ENCODE measurements at places on chromosomes 6 and 20.

- DNase-seq, result no peak
Observed at GRCh38 chr20:32920530-32921298, 62.0 kb downstream of the EFCAB8 start.

GRCh38 chr6:105179244-105180065 lies at the start of gene POPDC3:
TSS of gene POPDC3 (minus strand) at chr6:105180014. CDS start at chr6:105161909, 18,105 bp downstream.
- no peak for DNase-seq

GRCh38 chr6:22550971-22551670 lies 18.2 kb upstream of the HDGFL1 start:
- no peak for DNase-seq

DNA sequence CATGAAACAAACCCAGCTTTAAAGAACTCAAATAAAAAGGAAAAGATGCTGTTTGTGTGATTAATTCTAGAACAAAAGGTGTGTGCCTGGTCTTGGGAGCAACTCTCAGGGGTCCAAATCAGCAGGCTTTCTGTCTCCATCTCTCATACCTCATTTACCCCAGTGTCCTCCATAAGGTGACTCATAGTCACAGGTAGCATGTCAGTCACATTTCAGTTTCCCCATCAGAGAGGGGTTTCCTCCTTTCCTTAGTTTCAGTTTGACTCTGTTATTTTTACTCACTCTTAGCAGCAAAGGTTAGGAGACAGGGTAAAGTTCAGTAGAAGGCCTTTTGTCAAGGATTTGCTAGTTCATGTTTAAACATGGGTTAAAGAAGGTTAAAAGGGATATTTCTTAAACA lies 46.2 kb downstream of the OGFRL1 start:
- DNase-seq, result no peak

DNA sequence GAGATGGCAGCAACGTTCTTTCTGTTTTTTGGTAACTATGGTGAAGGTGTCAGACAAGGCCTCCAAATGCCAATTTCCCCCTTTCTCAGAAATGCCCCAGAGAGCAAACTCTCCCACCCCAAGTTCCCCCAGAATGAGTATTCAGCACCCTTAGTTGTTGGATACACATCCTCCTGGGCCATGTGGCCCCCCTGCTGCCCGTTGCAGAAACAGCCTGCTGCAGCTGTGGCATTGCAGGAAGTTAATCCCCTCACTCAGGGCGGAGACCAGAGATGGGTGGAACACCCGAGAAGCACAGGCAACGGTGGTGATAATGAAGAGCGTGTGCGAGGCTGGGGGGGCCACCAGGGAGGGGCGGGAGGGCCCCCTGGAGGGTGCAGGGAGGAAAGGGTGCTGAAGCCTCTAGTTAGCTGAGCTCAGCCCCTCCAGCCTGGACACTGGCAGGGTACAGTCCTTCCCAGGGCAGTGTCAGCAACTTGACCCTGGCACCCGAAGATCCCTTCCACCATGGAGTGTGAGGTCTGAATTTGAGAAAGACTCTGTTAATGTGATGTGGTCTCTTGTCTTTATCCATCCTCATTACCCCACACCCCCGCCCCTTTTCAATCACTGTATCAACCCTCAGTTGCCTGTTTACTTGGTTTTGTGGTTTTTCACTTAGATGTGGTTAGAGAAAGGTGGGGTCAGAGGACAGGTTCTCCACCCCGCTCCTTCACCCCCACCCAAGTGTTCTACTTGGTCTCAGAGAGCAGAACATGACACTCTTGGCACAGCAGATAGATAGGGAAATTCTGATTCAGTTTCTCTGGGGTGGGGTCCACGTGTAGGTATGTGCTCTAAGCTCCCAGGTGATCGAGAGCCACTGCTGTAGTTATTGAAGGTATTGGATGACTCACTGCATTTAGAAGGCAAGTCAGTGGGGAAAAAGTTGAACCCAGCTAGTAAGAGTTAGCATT lies 208.8 kb upstream of the SUPT3H start:
- no peak for DNase-seq

All from T1000 (cell line).